ENCODE measurements at places on chromosomes 13 and 19. TPM values are rescaled to one million over a fixed set of nuclear protein-coding genes. Genes with fewer than 3 reads are reported as not detected.
A peak's percentile ranks its signal among the peaks of the same experiment; 100 is the strongest.

Gene C19orf81
- 1.9 TPM for polyA plus RNA-seq

Gene HNRNPL
- polyA plus RNA-seq, result 273 TPM

Gene MISP3
- polyA plus RNA-seq, result 0.49 TPM

Gene LILRA2
- 0.74 TPM for polyA plus RNA-seq

Gene PNMA8B
- 3.0 TPM for polyA plus RNA-seq

DNA sequence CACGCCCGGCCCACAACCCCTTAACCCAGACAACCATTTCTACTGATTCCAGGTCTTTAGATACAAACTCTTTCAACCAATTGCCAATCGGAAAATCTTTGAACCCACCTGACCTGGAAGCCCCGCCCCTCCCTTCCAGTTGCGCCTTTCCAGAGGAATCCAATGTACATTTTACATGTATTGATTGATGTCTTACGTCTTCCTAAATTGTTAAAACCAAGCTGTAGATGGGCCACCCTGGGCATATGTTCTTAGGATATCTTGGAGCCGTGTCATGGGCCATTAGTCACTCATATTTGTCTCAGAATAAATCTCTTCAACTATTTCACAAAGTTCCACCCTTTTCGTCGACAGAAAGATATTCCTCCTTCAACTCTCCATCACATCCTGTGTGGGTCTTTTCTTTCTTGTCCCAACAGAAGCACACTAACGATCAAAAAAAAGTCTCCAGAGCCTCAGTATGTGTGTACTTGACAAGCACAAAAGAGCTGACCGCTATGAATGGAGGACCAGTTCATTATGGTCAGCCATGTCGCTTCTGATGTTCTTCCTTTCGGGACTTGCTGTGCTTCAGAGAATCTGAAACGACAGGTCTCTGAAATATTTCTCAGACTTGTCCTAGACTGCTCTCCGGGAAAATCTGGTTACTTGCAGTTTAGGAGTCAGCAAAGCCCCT, 601 bp upstream of the ZNF749 start:
- DNase-seq, result no peak

- peak; percentile 66 for DNase-seq
Observed at GRCh38 chr13:27264181-27264580, 6.4 kb upstream of the RASL11A start.

DNA sequence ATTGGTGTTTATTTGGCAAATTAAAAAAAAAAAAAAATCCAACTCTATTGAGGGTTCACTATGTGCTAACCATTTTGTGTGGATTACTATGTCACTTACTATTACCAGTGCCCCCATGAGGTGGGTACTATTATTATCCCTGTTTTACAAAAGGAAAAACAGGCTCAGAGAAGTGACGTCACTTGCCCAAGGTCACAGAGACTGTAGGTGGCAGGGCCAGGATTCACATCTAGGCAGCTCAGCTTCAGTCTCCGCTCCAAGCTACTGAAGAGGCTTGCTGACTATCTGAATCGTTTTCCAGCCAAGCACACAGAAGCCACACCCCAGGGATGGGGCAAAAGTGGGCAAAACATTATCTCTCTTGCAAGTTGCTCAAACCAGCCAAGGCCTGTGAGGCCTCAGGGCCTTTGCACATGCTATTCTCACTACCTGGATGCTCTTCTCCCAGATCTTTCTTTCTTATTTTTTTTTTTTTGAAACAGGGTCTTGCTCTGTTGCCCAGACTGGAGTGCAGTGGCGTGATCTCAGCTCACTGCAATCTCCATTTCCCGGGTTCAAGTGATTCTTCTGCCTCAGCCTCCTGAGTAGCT, 4.8 kb upstream of the ANGPTL8 start:
- no peak for DNase-seq

- peak; percentile 5 for DNase-seq
Observed at GRCh38 chr13:89401264-89401675, 1730.1 kb downstream of the SLITRK5 start.

DNA sequence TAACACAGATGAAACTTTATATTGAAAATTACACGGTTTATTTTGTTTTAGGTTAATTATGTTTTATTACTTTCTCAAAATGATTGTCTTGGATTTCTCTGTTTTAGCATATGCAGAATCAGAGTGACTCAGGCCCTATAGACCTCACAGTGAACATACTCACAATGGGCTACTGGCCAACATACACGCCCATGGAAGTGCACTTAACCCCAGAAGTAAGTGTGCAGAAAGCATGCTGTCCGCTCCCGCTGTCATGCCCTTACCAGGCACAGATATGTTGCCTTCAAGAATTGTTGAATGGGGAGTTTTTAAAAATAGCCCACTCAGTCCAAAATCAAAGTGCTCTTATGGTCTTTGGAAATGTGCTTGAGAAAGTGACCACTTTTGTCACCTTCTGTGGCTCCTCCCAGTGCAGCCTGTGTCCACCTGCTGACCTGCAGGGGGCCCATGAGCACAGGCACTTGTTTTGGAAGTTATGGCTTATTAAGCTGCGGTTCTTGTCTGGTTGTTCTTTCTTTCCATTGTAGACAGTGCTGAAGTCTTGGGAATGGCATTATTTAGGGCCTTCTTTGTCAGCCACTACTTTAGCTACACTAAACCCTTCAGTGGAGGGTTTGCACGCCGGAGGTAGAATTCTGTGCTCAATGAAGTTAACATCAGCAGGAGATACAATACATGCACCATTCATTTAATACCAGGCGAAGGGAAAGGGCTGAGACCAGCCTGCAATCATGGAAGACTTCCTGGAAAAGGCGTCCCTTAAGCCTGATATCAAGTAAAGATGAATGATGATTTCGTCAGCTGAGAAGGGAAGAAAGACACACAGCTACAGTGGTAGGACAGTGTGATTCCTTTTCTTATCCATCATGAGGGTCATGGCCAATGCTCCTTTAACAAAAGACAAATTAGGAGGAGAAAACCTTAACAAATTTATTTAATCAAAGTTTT, 36.7 kb downstream of the CUL4A start:
- no peak for DNase-seq

DNA sequence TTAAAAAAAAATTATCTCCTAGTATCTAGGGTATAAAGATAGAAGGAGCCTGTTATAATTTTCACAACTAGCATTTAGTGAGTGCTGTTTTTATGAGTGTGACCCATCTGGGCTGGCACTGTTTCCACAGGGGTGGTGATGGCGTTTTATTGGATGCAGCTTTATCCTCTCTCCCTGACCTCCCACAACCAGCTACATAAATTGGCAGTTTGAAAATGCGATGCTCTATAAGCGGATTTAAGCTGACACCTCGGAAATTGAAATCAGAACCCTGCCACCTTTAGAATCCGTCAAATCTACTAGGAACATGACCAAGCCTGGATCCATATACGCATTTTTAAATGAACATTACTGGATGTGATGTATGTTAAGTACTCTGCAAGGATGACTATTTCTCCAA, 44.9 kb downstream of the MYO16 start:
- DNase-seq, result no peak

GRCh38 chr13:47549219-47549752, 451.8 kb downstream of the SUCLA2 start:
- DNase-seq, result no peak

DNA sequence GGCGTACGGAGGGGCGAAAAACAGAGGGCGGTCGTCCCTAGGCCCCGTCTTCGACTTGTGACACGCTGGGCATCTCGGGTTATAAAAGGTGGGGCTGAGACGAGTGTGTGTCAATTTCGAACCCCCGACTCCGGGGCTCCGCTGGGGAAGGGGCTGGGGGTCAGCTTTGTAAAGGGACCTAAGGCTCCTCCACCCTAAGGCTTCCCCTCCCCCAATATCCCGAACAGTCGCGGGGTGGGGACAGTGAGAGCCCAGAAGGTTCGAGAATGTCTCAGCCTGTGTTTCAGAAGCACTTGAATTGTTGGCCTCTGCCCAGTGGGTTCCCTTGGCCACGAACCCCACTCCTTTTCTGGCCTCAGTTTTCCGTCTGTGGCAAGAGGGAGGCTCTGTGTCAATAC, 450 bp downstream of the SELENOW start:
- DNase-seq, result no peak

DNA sequence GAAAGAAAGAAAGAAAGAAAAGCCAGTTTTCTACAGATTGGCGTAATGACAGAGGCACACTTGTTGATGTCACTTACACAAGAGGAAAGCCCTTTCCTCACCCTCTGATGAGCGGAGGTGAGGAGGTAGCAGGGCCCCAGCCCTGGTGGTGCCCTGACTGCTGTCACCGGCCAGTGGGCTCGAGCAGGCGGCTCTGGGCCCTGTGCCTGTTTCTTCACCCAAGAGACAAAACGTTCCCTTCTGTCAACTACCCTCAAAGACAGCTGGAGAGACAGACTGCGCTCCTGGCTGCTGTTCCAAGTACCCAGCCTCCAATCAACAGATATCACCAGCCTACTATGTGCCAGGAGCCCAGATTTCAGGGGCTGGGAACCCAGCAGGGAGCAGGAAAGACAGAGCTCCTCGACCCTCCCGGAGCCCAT, 10.1 kb downstream of the EPS15L1 start:
- no peak for DNase-seq

GRCh38 chr13:72397265-72397664, 330.2 kb downstream of the MZT1 start:
- no peak for DNase-seq

DNA sequence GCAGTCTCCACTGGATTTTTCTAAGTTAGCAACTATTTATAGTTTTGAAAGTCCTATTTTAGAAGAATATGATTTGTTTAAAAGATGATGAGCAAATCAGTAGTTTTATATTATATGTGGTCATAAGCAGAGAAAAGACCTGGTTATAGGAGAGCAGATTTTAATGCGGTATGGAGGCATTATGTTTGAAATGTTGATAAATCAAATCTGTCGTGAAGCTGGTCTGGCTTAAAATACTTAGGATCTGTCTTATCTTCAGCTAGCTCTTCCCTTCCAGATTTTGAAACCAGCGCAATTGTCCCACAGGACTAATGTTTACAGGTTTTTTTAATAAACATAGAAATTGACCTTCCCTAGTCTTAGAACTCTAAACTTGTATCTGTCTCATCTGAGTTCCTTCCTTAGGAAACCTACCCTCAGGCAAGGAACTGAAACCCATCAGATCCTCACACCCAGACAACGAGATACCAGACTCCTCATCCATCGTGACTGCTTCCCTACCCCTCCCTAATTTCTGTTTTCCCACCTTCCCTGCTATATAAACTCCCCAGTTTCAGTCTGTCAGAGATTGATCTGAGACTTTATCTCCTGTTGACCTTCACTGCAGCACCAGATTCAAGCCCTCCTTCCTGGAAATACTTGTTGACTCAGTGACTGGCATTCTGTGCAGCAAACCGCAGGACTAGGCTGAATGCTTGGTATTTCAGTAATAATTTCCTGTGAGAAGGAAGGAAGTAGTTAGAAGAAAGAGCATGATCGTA, 37.8 kb upstream of the CXCL17 start:
- DNase-seq, result no peak

DNA sequence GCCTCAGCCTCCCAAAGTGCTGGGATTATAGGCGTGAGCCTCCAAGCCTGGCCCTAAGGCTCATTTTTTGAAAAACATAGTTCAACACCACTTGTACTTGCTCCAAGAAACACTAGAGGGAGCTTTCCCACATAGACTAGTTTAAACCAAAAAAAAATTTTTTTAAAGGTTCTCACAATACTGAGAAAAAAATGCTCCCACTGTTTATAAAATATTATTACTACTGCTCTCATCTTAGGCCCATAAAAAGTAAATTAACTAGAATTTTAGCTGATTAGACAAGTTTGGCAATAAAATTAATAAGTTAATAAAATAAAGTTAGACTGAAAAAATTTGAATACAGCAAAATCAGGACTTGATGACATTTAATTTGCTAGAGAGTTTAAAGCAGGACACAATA, 109.5 kb downstream of the TBC1D4 start:
- peak; percentile 40 for DNase-seq

GRCh38 chr13:112487127-112487517, 100.8 kb downstream of the TUBGCP3 start:
- DNase-seq, result peak; percentile 23

- no peak for DNase-seq
Observed at GRCh38 chr19:2726160-2726855, 5.1 kb upstream of the DIRAS1 start.

All from hindlimb muscle (tissue), 1 donor.